ENCODE measurements at places on chromosomes 5 and 9.

DNA sequence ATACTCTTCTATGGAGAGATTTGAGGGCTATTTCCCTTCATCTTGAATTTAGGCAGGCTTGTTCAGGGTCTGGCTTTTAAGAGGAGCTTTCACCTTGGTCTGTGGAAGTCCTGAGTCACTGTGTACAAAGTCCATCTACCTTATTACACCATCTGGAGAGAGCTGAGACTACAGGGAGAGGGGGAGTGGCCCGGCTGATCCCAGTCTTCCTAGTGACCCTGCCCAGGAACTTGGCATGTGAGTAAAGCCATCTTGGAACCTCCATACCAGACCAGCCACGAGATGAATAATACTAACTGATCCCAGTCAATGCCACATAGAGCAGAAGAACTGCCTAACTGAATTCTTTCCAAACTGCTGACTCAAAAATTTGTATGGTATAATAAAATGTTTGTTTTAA lies 8.4 kb upstream of the IL6ST start:
- no peak for DNase-seq

- DNase-seq = no peak
Observed at GRCh38 chr5:129141078-129141477, 46.5 kb downstream of the ISOC1 start.

DNA sequence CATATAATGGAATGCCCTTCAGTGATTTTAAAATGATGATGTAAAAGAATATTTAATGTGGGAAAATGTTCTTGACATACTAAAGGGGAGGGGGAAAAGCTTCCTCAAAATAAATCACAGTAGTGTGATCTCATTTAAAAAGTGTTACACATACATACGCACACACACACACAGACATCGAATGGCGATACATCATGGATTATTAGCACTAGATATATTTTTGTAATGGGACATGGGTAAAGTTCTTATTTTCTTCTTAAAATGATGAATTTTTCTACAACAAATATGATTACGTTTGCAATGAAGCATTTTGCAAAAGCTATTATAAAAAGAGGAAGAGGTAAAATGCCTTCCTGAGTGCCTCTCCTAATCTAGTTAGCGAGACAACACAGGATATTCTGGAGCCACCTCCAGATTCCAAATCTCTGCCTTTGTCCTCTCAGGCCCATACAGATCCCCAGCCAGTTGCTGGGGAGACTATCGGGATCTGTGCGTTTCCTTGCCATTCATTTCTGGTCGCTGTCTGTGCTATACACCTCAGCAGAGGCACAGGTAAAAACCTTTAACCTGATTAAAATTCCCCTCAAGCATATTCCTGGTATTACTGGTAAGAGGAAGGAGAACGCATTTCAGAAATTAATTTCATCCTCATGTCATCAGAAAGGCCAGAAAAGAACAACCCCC lies 69.6 kb downstream of the SLC28A3 start:
- DNase-seq = no peak

GRCh38 chr5:142472306-142472951 lies 147.6 kb upstream of the SPRY4 start:
- no peak for DNase-seq

GRCh38 chr9:133374612-133375115 lies 1.2 kb downstream of the SURF4 start:
- DNase-seq = peak; percentile 73

DNA sequence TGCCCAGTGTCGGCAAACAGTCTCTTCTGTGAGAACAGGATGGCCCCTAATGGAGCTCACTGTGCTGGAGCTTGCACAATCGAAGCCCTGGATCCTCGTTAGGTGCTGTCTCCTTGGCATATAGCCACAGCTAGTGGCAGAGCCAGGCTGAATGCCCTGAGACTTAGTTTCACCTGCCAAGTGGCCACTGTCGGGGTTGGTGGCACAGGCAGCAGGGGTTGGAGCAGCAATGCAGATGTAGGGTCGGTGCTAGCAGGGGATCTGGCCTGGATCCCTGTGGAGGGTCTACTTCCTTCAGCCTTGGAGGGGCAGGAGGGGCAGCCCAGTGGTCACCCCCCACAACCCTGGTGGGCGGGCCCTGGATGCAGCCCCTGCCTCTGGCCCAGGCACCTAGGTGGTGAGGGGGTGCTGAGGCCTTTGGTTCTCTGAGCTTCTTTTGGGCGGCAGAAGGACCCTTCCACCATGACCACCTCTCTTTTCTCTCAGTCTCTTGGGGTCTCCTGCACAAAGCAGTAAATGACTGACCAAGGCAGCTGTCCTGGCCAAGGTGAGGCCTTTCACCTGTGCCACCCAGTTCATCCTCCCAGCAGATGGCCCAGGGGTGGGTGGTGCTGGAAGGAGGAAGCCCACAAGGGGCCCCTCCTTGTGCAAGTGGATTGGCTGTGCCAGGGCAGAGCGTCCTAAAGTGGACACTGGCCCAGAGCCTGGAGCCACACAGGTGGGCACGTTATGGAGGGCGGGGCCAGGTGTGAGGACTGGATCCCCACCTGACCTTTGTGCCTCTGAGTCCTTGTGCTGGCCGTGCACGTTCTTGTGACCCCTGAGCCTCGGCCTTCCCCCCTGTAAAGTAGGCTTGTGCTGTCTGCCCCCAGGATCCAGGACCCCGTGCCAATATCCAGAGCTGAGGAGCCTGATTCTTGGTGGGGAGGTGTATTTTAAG lies 44.8 kb downstream of the PHF2 start:
- DNase-seq = no peak

- DNase-seq = no peak
Observed at GRCh38 chr5:171904886-171905285, 101.6 kb downstream of the FBXW11 start.

DNA sequence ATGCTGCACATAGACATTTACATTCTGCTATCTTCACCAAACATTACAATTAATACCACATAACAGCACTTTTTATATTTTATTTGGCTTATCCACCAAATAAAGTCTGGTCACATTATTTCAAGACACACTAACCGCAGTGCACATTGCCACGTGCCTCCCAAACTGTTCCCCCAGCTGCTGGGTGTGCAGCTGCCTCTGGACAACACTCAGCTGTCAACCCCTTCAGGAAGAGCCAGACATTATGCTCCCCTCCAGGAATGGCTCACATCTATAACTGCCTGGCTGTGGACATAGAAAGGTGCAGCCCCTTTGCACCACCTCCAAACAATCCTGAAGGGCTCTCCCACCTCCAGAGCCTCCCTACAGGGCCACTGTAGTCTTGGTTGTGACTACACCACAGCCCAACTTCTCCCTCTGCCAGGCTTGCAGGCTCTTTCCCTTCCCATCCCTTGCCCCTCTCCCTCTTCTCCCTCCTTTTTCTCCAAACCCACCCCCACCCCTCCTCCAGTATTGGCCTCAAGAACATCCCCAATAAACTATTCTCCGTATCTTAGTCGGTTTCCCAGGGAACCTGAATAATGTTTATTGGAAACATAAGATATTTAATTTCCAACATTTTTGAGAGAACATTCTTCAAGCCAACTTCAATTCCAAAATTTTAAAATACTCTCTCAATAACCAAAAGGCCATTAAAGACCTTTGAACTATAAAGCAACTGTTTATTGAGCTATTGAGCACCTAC lies 372.3 kb downstream of the CTNND2 start:
- DNase-seq = no peak

GRCh38 chr5:34598177-34598794 lies 57.8 kb upstream of the RAI14 start:
- DNase-seq = no peak

DNA sequence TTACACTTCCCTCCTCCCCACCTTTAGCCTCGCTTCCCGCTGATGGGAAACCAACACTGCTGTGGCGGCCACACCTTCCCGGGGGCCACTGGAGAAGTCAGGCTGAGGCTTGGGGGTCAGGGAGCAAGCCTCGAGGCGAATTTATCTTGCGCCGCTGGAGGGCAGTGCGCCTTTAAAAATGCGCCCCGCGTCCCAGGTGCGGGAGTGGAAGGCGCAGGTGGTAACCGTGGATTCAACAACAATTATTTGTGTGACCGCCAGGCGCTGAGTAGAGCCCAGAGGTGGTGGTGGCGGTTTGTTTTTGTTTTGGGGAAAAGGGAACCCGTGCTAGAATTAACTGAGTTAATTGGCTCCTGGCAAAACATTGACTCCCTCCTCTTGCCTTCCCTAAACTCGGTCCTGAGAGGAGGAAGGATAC lies 1.1 kb downstream of the CFAP77 start:
- DNase-seq = peak; percentile 58

Data from erythroblast (primary cell).